T-cell (primary cell): ENCODE measurements at places on chromosomes 5 and 9. TPM values are rescaled to one million over a fixed set of nuclear protein-coding genes. Genes with fewer than 3 reads are reported as not detected.

DNA sequence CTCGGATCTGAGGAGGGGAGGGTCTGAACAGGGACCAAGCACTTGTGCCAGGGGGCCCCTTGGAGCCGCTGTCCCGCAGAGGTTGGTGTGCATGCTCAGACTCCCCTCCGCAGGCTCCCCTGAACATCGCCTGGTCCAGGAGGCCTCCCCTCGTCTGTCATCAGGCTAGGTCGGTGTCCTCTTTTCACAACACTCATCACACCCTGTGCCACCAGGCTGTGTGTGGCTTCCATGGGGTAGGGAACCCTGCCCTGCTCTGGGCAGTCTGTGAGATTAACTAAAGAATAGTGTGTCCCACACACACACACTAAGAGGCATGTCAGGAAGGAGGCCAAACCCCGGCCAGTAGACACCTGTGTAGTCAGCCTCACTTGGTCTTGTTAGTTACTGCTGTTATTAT is 119.3 kb downstream of the C5orf15 start:
- peaks cover 3% of the 10 kb centered on the region for H3K4me1 ChIP-seq
- no peaks in the 10 kb centered on the region for H3K36me3 ChIP-seq
- peaks cover 28% of the 10 kb centered on the region for H3K27me3 ChIP-seq
- H3K27ac ChIP-seq = no peak overlapping the region
- H3K4me3 ChIP-seq = no peak overlapping the region

DNA sequence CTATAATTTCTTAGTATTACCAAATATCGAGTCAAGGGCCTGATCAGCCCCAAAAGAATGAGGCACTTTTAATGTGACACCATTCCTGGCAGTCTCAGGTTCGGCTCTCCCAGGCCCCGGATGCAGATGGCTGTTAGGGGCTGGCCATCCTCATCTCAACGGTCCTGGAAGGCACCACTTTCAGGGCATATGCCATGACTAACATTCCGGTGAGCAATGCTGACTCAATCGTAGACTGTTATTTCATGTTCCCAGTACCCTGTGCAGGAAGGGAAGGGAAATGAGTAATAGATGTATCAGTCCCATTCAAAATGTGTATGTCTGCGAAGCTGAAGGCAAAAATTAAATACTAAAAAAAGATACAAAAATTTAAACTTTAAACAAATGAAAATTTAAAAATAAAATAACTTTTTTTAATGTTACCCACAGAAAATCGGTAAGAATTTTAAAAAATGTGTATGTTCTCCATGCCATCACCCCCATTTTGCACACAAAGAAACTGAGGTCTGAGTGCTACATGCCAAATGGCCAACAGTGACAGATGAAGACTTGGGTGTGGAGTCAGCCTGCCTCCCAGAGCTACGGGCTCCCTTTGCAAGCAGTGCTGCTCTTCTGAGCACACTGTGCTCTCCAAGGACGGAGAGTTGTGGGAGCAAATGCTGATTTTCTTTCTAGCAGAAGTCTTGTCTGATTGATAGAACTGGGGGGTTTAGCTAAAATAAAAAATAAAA is 79.0 kb downstream of the GLDC start:
- no peak overlapping the region for H3K4me3 ChIP-seq
- H3K4me1 ChIP-seq = no peaks in the 10 kb centered on the region
- H3K27ac ChIP-seq = no peak overlapping the region
- DNase-seq = no peak

GRCh38 chr9:86983249-86983619 is 35.9 kb upstream of the GAS1 start:
- H3K4me1 ChIP-seq = no peaks in the 10 kb centered on the region
- DNase-seq = no peak
- no peak overlapping the region for H3K4me3 ChIP-seq

ARL14EPL gene
- total RNA-seq = not detected

WWC1 gene
- 0.83 TPM for total RNA-seq

DNA sequence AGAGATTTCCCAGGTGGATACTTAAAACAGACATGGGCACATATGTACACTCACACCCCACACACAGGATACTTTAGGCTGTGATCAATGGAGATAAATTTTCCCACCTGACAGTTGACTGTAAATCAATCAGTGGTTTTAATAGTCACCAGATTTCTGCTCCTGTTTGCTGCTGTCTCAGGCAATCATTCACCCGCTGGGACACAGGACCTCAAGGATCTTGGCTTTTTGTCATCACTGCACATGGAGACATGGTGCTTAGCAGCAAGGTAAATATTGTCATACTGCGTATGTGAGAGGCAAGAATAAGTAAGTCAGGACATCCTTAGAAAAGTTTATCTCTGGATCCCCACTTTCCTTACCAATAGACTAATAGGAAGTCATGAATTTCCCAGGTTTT is 60.8 kb upstream of the KLF9 start:
- H3K36me3 ChIP-seq = no peaks in the 10 kb centered on the region
- H3K27me3 ChIP-seq = no peaks in the 10 kb centered on the region
- H3K4me3 ChIP-seq = no peak overlapping the region
- no peak for DNase-seq

DNA sequence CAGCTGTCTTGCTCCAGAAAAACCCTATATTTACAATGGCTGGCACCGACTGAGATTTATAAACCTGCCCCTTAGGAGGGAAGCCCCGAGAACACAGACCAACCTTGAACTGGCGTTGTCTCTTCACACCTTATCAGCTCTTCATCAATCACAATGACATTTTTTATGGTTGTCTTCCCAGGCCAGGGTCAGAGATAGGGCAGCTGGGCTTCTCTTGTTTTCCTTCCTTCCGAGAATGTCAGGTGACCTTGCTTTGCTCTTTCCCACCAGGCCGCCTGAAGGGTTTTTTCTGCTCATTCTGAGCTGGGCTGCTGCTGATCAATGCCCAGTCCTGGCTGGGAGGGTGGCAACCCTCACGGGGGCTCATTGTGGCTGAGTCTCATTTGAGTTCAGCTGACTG is 619.1 kb downstream of the CCDC171 start:
- H3K36me3 ChIP-seq = no peaks in the 10 kb centered on the region
- H3K27me3 ChIP-seq = no peaks in the 10 kb centered on the region
- H3K27ac ChIP-seq = no peak overlapping the region
- H3K4me3 ChIP-seq = no peak overlapping the region
- no peak for DNase-seq

- no peaks in the 10 kb centered on the region for H3K4me1 ChIP-seq
- no peak overlapping the region for H3K27ac ChIP-seq
- DNase-seq = no peak
- no peaks in the 10 kb centered on the region for H3K36me3 ChIP-seq
- no peak overlapping the region for H3K4me3 ChIP-seq
Observed at GRCh38 chr9:93378276-93378675, 73.2 kb upstream of the FAM120A start.

DNA sequence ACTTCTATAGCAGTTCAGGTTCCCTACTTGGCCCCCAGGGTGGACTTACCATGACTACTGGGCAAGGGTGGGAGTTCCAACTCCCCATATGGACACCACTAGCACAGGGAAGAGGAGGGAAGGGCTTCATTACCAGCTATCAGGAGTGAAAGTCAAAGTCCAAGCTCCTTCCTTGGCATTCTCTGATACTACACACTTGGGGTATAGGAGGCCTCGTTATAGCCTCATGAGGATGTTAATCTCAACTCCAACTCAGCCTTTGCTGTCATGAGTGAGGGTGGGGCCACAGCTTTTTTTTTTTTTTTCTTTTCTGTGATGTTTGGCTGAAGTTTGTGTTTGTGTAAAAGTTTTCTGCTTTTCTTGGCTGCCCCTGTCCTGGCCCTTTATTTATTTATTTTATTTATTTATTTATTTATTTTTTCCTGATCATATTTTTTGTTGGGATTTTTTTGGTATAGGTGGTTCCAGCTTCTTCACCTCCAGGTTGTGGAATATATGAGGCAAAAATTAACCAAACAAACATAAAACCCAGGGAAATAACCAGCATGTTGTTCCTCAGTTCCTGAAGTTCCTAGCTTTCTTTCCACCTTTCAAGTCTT is 8.7 kb downstream of the GARIN3 start:
- no peak overlapping the region for H3K4me3 ChIP-seq
- no peaks in the 10 kb centered on the region for H3K36me3 ChIP-seq
- H3K27me3 ChIP-seq = no peaks in the 10 kb centered on the region
- no peak for DNase-seq

MARVELD2 gene
- total RNA-seq = 0.66 TPM

SMAD5 gene
- 10.0 TPM for total RNA-seq

GRCh38 chr5:150625164-150625535 is 15.3 kb upstream of the SYNPO start:
- DNase-seq = no peak
- peak overlapping the region; percentile 29 for H3K4me3 ChIP-seq
- H3K4me1 ChIP-seq = peaks cover 20% of the 10 kb centered on the region
- no peaks in the 10 kb centered on the region for H3K36me3 ChIP-seq
- no peak overlapping the region for H3K27ac ChIP-seq

KCNN2 gene
- not detected for total RNA-seq

- peaks cover 15% of the 10 kb centered on the region for H3K36me3 ChIP-seq
- H3K4me1 ChIP-seq = peaks cover 7% of the 10 kb centered on the region
- H3K4me3 ChIP-seq = peak overlapping the region; percentile 85
- peak; percentile 77 for DNase-seq
- H3K27ac ChIP-seq = peak overlapping the region; percentile 87
Observed at GRCh38 chr5:169637549-169638121, 560 bp downstream of the DOCK2 start.

GRCh38 chr5:172319708-172320441 is 36.3 kb upstream of the UBTD2 start:
- no peaks in the 10 kb centered on the region for H3K36me3 ChIP-seq
- H3K27me3 ChIP-seq = peaks cover 2% of the 10 kb centered on the region
- no peak overlapping the region for H3K27ac ChIP-seq

- H3K4me1 ChIP-seq = peaks cover 7% of the 10 kb centered on the region
- H3K4me3 ChIP-seq = no peak overlapping the region
- no peaks in the 10 kb centered on the region for H3K36me3 ChIP-seq
- no peak for DNase-seq
- no peak overlapping the region for H3K27ac ChIP-seq
Observed at GRCh38 chr9:128206916-128207910, 4.0 kb downstream of the DNM1 start.

ISCA1 gene
- 69.9 TPM for total RNA-seq

- DNase-seq = no peak
- no peak overlapping the region for H3K4me3 ChIP-seq
- H3K4me1 ChIP-seq = no peaks in the 10 kb centered on the region
- peaks cover 3% of the 10 kb centered on the region for H3K27me3 ChIP-seq
- no peaks in the 10 kb centered on the region for H3K36me3 ChIP-seq
Observed at GRCh38 chr5:34552686-34553085, 103.4 kb upstream of the RAI14 start.

- no peaks in the 10 kb centered on the region for H3K27me3 ChIP-seq
- no peaks in the 10 kb centered on the region for H3K36me3 ChIP-seq
- no peak for DNase-seq
- no peaks in the 10 kb centered on the region for H3K4me1 ChIP-seq
Observed at GRCh38 chr5:117679046-117679445, 1104.4 kb upstream of the SEMA6A start.

DNA sequence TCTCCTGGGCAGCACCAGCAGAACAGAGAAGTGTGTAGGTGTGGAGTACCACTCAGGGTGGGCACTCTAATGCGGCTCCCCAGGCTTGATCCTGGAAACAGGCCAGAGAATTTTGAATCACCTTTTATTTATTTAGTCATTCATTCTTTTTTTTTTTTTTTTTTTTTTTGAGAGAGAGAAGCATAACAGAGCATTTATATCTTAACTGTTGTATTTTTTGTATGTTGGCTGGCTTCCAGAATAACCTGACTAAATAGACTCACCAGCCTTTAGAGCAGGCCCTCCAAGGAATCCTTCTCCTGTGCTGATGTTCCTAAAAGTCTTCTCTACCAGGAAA is 153.4 kb downstream of the PIK3R1 start:
- H3K27me3 ChIP-seq = no peaks in the 10 kb centered on the region
- H3K27ac ChIP-seq = peak overlapping the region; percentile 32
- no peaks in the 10 kb centered on the region for H3K36me3 ChIP-seq
- peaks cover 5% of the 10 kb centered on the region for H3K4me1 ChIP-seq
- DNase-seq = no peak

GRCh38 chr5:128414469-128414868 is 123.6 kb downstream of the FBN2 start:
- no peaks in the 10 kb centered on the region for H3K27me3 ChIP-seq
- no peak for DNase-seq
- peaks cover 2% of the 10 kb centered on the region for H3K4me1 ChIP-seq
- no peaks in the 10 kb centered on the region for H3K36me3 ChIP-seq
- H3K4me3 ChIP-seq = no peak overlapping the region

DNA sequence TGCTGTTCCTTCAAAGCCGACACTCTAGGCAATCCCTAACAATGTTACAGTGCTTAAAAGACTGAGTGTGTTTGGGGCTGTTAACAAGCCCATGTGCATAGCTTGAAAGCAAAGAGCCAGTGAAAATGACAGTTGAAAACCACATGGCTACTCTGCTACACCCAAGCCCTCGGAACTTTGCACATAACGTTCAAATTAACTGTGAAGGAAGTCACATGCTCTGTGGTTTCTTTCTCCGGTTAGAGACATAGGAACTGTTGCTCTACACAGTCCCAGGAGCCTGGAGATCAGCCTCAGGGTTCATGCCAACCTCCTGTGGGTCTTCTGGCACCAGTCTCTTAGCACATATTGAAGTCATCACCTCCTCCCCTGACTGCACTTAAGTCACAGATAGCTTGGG is 51.1 kb downstream of the C9orf152 start:
- H3K27me3 ChIP-seq = no peaks in the 10 kb centered on the region
- peak overlapping the region; percentile 2 for H3K27ac ChIP-seq
- H3K36me3 ChIP-seq = no peaks in the 10 kb centered on the region
- H3K4me3 ChIP-seq = no peak overlapping the region

DNA sequence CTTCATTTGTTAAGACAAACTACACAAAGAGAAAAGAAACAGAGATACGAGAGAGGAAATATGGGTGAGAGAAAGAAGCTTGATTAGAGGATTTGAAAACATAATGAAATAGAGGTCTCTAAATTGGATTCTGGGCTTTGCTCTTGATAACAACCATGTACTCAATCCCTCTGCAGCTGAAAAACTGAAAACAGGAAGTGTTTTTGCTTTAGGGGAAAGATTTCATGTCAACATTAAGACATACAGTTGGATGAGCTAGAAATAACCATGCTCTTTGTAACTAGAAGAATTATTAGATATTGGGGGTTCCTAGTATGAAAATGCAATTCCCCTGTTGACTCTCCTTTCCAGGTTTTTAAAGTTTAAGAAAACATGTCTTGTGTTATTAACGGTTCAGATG is 21.9 kb downstream of the CRHBP start:
- no peak overlapping the region for H3K4me3 ChIP-seq
- no peaks in the 10 kb centered on the region for H3K36me3 ChIP-seq
- H3K27me3 ChIP-seq = peaks cover 9% of the 10 kb centered on the region
- no peaks in the 10 kb centered on the region for H3K4me1 ChIP-seq
- no peak overlapping the region for H3K27ac ChIP-seq

DNA sequence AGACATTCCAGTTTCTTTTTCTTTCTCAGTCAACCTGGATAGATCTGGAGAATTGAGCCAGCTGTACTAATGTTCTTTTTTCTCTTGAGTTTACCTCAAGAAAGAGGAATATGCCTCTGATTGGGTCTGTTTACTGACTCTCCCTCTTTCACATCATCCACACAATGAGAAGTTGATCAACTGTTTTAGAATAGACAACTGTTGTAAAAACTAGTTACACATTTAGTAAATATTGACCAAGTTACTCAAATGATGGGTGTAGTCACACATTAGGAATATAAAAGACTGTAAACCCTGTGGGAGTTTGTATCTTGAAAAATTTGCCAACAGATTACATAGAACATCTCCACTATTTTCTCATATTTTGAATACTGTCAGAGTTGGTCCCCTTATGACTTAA is 330.8 kb downstream of the FER start:
- no peak for DNase-seq
- H3K36me3 ChIP-seq = no peaks in the 10 kb centered on the region
- no peaks in the 10 kb centered on the region for H3K27me3 ChIP-seq

- no peak overlapping the region for H3K27ac ChIP-seq
- no peak overlapping the region for H3K4me3 ChIP-seq
- DNase-seq = no peak
- no peaks in the 10 kb centered on the region for H3K4me1 ChIP-seq
- no peaks in the 10 kb centered on the region for H3K36me3 ChIP-seq
- peaks cover 17% of the 10 kb centered on the region for H3K27me3 ChIP-seq
Observed at GRCh38 chr9:89773170-89773569, 168.4 kb downstream of the GADD45G start.

PCDHA10 gene
- total RNA-seq = not detected
